Stimulated activated CD4-positive, alpha-beta T cell treated with anti-CD3 and anti-CD28 coated beads, Interleukin-1b, Interleukin-23, amount 100 ng/mL, for 4 hours (primary cell): ENCODE measurements at places on chromosomes 2 and 18.
A peak's percentile ranks its signal among the peaks of the same experiment; 100 is the strongest.

GRCh38 chr2:59196491-59196890, 955.4 kb upstream of the FANCL start:
- no peak for DNase-seq

DNA sequence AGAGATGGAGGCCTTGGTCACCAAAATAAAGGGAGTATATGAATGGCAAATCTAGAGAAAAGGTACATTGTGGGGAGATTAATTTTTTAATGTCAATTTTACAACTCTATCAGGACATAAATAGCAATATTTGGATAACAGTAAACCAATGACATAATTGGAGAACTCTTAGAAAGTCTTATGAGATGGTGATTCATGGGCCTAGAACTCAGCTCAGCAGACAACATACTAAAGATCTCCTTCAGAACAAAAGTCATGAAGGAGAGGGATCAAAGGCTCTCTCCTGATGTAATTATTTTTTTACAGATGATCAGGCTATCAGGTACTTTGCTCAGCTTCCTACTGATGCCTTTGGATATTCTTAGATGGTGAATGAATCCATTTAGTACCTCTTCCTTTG, 90.0 kb downstream of the CRACDL start:
- no peak for DNase-seq

- no peak for DNase-seq
Measured at GRCh38 chr2:170165129-170165528, 12.8 kb upstream of the MYO3B start.

DNA sequence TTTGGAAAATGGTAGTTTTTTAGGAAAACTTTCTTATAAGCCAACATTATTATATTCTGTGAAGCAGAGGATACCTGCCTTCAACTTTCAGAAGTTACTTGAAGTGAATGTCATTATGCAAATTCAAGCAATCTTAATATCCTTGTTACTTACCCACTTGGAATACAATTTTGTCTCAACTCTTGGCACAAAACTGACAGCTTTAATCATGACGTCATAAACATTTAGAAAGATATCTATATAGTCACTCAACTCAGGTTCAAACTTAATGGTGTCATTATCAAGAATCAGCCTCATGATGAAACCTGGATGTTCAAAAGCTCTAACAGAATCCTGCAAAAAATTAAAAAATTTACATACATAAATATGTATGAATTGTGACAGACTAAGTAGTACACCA, 68.1 kb downstream of the DNAH7 start:
- DNase-seq: no peak

DNA sequence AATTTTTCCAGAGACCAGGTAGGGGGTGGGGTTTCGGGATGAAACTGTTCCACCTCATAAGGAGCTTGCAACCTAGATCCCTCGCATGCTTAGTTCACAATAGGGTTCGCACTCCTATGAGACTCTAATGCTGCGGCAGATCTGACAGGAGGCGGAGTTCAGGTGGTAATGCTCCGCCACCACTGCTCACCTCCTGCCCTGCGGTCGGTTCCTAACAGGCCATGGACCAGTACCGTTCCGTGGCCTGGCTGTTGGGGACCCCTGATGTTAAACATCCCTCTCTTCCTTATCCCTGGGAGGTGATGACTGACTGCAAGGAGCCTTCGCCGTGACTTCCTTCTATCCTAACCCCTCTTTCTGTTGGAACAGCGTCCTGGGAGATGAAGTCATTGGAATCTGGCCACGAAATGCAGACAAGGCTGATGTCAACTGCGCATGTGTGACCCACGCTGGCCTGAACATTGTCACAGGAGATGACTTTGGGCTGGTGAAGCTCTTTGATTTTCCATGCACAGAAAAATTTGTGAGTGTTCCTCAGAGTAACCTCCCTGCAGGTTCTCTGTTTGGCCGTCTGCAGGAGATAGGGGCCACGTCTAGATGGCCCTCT, 82.4 kb downstream of the RTN4 start:
- no peak for DNase-seq

- DNase-seq: no peak
Measured at GRCh38 chr2:216717491-216717901, 22.1 kb upstream of the IGFBP5 start.

GRCh38 chr2:26692279-26692896, at the start of gene KCNK3:
KCNK3 (plus strand) TSS chr2:26692722; CDS start chr2:26692876, 154 bp downstream.
- DNase-seq: peak; percentile 47

- no peak for DNase-seq
Measured at GRCh38 chr2:127648321-127648720, 2.4 kb downstream of the GPR17 start.

GRCh38 chr2:195662138-195662537, 5.1 kb downstream of the SLC39A10 start:
- no peak for DNase-seq

- no peak for DNase-seq
Measured at GRCh38 chr2:203994735-203995134, 58.2 kb downstream of the ICOS start.

- no peak for DNase-seq
Measured at GRCh38 chr2:69248232-69248631, 138.8 kb downstream of the GFPT1 start.

DNA sequence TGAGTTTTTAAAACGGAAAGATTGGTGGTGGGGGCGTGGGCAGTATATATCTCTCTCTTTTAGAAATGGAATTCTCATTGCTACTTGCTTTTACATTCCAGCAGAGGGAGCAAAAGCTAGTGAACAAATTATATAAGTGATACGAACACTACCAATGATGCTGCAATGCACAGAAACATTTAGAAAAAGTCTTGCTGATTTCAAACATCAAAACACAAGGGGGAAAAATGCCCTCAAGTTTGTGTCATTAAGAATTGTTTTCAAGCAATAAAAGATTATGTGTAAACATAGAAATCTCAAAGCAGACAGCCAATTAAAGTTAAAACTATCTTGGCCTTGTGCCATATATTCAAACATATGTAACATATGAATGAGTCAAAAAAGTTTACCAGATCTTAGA, 296.3 kb upstream of the KCNJ3 start:
- DNase-seq: no peak

- DNase-seq: peak; percentile 19
Measured at GRCh38 chr18:44887227-44887631, 206.5 kb downstream of the SETBP1 start.

- DNase-seq: no peak
Measured at GRCh38 chr2:115290478-115290877, 848.0 kb downstream of the DPP10 start.

- DNase-seq: no peak
Measured at GRCh38 chr2:96942907-96943632, 43.3 kb downstream of the FAM178B start.

- DNase-seq: no peak
Measured at GRCh38 chr2:35787302-35788031, 568.1 kb upstream of the CRIM1 start.

- no peak for DNase-seq
Measured at GRCh38 chr18:32753656-32754260, 19.1 kb downstream of the KLHL14 start.

- no peak for DNase-seq
Measured at GRCh38 chr2:27811768-27812167, 40.2 kb downstream of the MRPL33 start.

DNA sequence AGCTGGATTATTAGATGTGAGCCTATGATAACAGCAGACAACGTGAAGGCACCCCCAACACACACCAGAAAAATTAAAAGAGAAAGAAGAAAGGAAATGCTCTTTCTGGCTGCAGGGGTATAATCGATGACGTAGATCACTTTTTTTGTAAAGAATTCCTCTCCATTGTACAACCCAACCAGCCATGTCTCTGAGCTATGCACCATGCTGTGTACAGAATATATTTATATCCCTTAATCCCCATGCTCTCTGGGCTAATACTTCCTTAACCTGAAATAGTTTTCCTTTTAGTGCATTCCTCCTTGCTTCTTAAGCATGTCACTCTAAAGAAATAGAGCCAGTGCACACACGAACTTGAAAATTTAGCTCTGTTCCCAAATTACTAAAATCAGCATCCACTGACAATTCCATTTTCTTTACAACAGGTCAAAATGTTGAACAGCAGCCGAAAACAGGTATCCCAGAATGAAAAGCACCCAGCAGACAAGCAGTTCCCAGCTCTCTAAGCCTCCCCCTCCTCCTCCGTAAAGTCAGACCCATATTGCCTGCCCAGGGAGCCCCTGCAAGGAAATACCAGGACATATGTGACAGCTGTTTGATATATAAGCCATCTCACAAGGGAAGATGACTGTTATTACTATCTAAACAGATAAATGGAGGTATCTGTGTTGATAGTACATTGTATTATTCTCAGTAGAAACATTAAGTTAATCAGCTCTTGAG, 247.4 kb upstream of the RAB6C start:
- no peak for DNase-seq

GRCh38 chr18:62486290-62486964, 36.4 kb upstream of the ZCCHC2 start:
- DNase-seq: no peak

GRCh38 chr2:30282721-30283120, 51.4 kb downstream of the LBH start:
- no peak for DNase-seq

GRCh38 chr18:8402237-8402636, 207.0 kb upstream of the RAB12 start:
- no peak for DNase-seq

DNA sequence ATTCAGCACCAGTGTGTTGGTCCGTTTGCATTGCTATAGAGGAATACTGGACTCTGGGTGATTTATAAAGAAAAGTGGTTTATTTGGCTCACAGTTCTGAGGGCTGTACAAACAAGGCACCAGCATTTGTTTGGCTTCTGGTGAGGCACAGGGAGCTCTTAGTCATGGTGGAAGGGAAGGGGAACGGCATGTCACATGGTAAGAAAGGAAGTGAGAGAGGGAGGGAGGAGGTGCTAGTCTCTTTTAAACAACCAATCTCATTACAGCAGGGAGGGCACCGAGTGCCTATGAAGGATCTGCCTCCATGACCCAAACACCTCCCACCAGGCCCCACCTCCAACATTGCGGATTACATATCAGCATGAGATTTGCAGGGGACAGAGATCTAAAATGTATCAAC, 143.9 kb upstream of the DLX2 start:
- DNase-seq: no peak

- no peak for DNase-seq
Measured at GRCh38 chr2:67970071-67970470, 92.7 kb downstream of the C1D start.

GRCh38 chr18:58601468-58602266, 27.2 kb downstream of the ALPK2 start:
- DNase-seq: no peak

DNA sequence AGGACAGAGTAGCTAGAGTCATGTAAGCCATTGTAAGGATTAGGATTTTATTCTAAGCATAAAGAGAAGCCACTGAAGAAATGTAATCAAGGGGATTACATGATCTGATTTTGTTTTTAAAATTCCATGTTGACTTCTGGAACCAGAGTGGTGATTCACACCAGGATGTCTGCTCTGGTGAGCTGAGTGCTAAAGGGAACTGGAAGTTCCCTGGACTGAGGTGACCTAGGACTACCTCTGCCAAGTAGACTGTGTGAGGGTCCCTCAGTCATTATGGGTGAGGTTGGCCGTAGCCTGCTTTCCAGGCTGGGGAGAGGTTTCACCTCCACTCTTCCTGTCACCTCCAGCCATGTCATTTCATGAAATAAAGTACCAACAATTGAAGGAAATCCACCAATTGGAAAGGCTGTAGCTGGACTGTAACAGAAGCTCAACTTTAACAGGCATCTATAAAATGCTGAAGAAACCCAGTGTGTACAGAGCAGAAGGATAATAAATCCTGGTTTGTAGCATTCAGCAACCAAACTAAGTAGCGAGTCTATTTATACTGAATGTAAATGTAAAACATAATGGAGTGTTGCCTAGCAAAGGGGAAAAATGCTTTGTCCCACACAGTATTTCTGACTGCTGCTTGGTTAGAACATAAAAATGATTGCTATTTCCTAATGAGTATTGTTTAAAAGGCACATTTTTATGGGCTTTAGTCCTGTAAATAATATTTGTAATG, 507.4 kb upstream of the PKDCC start:
- no peak for DNase-seq

DNA sequence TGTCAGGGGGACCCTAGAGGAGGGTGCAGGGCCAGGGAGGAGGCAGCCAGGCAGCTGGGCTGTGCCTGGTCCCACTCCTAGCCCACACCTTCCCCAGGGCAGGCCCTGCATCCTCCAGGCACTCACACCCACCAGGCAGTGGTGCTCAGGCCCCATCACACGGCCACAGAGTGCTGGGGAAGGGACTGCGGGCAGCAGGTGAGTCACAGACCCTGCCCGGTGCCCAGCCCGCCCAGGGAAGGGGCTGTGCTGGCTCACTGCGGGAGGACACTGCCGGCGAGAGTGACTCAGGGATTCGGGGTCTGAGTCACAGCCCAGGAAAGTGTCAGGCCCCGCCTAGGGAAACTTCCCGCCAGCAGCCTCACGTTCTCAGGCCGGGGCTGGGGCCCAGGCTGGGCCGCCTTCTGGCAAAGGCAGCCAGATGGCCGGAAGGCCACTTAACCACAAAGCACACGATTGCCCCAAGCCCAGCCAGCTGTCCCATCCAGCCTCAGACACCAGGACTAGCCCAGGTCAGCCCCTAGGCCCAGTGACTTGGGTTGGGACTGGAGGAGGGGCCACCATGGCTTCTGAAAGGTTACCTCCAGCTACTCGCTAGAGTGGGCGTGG, 42.2 kb downstream of the BIN1 start:
- peak; percentile 55 for DNase-seq

- DNase-seq: no peak
Measured at GRCh38 chr18:48412339-48412929, 3.3 kb upstream of the ZBTB7C start.

GRCh38 chr2:115115135-115115534, 672.7 kb downstream of the DPP10 start:
- no peak for DNase-seq
